ENCODE measurements at places on chromosomes 11 and 22. TPM values are rescaled to one million over a fixed set of nuclear protein-coding genes. Genes with fewer than 3 reads are reported as not detected.

The OSM gene
- 1.3 TPM for total RNA-seq

The OR8D1 gene
- total RNA-seq, result not detected

The AMOTL1 gene
- 80.7 TPM for total RNA-seq

The ZNF214 gene
- 4.5 TPM for total RNA-seq

The FAM180B gene
- 0.99 TPM for total RNA-seq

The DEFB131B gene
- not detected for total RNA-seq

The KCNQ1 gene
- 1.3 TPM for total RNA-seq

The CALCB gene
- 0.20 TPM for total RNA-seq

- no peak for DNase-seq
These were observed 86.2 kb downstream of the UBASH3B start for GRCh38 chr11:122741613-122742300.

- DNase-seq, result no peak
These were observed 10.5 kb downstream of the NUMA1 start for GRCh38 chr11:72069787-72070251.

GRCh38 chr22:49303781-49304461 lies 523.8 kb downstream of the BRD1 start:
- DNase-seq, result no peak

- no peak for DNase-seq
These were observed 168.8 kb upstream of the CADM1 start for GRCh38 chr11:115672999-115673411.

DNA sequence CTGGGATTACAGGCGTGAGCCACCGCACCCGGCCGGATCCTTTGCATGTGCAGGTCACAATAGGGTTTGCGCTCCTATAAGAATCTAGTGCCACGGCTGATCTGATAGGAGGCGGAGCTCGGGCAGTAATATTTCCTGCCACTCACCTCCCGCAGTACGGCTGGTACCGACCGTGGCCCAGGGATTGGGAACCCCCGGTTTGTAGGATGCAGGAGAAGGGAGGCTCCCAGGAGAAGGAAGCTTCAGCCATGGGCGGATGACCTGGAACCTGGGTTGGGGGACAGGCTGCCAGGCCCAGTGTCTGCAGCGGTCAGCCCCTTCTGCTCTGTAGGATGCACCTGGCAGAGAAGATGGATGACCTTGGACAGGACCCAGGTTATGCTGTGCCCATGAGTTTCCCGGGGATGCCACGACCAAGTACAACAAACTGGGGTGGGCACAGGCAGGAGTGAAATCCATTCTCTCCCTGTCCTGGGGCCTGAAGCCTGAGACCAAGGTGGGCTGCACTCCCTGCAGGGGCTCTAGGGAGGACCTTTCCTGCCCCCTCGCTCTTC lies 818.9 kb downstream of the BRD1 start:
- DNase-seq, result no peak

DNA sequence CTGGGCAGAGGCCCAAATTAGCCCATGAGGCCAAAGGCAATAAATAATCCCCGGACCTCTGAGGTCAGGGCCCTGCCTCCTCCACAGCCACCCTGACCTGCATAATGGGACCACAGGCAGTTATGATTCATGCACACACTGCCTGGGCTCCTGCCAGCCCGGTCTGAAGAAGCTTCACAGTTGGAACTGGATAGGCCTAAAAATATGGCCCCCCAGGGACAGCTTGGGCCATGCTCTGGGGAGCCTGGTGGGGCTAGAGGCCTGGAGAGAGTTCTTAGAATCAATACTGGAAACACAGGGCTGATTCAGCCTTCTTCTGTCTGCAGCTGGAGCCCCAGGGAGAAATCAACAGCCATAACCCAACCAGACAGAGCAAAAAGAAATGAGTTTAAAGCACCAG lies 112.8 kb upstream of the CADM1 start:
- DNase-seq, result peak; percentile 6

DNA sequence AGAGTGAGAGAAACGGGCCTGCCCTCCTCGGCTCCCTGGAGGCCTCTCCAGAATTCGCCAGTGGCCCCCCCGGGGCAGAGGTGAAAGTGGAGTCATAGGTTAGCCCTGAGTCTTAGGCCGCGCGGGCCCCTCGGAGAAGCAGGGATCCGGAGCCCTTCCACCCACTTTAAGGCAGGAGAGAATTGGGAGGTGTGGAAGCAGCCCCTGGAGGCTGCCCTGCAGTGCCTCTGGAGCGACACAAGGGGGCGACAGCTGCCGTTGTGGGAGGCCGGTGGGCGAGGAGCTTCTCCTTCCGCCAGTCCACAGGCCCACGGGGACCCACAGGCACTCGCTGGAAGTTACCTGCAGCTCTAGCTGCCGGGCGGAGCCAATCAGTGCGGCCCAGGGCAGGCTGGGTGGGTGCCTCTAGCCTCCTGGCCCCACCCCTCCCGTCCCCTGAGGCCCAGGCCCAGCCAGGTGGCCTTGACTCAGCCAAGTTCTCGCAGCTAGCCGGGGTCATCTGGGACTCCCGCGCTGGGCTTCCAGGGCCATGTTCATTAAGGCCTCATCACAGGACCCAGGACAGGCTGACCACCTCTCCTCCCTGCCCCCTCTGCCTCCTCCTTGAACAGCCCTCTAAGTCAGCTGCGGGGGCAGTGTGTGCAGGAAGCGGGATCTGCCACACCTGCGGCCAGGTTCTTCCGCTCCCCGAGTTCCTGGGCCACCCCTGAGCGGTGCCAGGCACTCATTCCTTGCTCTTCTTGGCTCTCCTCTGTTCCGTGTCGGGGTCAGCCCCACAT lies 5.0 kb downstream of the DGKZ start:
- DNase-seq, result no peak

DNA sequence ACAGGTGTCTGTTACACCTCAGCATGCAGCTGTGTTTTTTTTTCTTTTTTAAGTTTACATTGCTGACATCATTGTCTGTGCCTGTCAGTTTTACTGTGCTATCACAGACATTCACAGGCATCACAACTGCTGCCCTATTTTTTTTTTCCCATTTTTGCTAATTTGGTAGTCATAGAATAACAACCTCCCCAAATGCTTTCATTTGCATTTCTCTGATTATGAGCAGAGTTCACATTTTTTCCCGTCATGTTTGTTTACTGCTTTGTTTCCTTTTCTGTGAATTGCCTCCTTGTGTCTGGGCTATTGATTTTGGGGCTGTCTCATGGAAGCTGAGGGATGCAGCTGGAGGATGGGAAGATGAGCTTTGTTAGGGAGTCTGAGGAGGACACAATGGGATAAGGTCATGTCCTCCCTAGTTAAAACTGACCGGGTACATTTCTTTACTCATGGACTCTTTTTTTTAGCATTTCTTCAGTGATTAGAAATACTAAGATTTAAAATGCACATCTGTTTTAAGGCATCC lies 155.1 kb downstream of the LDLRAD3 start:
- DNase-seq, result no peak

DNA sequence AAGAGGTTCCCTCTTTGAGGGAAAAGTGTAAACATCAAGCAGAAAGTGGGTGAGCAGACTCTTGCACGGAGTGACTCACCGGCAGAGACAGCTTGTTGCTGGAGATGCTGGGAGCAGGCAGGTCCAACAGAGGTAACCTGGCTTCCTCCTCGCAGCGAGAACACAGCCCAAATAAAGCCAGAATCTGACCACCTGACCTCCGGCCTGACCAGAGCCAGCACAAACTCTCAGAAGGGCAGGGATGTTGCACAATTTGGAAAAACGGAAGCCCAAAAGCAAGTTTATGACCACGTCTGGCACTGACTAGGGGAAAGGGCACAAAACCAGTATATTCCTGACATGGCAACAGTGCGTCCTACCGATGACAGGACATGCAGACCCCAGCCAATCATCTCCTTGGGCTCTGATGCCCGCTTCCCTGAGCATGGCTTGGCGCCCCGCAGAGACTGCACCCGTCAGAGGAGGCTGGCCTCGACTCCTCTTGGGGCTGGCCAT lies 5.4 kb downstream of the SMCO4 start:
- no peak for DNase-seq

DNA sequence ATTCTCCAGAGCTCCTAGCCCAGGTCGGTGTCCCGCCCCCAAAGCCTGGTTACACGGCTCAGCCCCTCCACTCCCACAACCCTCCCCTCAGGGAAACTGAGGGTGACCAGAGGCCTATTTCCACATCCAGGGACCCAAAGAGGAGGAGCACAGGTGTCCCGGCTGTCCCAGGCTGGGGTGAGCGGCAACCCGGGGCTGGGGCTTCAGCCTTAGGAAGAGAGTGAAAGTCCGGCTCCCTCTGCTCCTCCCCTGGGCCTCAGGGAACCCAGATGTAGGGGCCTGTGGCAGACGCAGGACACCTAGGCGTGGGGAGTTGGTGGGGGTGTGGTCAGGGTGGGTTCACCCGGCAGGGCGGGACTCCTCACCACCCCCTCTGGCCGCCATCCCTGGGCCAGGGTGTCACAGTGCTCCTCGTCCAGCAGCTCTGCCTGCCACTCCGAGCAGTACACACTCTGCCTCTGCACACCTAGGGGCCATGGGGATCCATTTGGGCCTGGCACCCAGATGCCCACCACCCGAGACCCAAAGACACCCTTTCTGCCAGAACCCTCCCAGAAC lies 63.1 kb downstream of the ARFGAP3 start:
- DNase-seq, result no peak

- no peak for DNase-seq
These were observed 240.3 kb downstream of the TENM4 start for GRCh38 chr11:79200398-79201070.

GRCh38 chr11:58616594-58616993 lies 5.9 kb upstream of the CNTF start:
- no peak for DNase-seq

- no peak for DNase-seq
These were observed 69.1 kb upstream of the PPARA start for GRCh38 chr22:46081036-46081830.

GRCh38 chr22:49152127-49152938 lies 675.3 kb downstream of the BRD1 start:
- DNase-seq, result no peak

DNA sequence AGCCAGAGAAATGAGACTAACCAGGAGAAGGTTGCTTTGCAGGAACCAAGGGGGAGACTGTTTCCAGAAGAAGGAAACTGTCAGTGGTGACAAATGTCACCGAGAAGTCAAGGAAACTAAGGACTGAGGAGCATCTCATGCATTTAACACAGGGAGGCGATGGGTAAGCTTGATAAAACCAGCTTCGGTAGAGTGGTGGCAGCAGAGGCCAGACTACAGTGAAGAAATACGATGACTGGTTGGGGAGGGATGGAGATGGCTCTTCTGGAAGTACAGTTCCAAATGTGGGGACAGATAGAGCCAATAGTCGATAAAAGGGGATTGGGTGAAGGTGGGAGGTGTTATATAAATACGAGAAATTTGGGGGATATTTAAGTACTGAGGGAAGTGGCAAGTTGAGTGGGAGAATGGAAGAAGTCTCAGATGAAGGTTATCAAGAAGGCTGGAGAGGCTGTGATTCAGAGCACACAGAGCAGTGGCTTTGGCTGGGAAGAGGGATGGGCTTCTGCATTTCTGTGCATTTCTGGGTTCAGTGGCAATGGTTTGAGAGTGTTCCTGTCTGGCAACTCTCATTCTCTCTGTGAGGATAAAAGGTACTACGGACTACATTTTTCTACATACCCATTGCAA lies 29.2 kb downstream of the SC5D start:
- no peak for DNase-seq

DNA sequence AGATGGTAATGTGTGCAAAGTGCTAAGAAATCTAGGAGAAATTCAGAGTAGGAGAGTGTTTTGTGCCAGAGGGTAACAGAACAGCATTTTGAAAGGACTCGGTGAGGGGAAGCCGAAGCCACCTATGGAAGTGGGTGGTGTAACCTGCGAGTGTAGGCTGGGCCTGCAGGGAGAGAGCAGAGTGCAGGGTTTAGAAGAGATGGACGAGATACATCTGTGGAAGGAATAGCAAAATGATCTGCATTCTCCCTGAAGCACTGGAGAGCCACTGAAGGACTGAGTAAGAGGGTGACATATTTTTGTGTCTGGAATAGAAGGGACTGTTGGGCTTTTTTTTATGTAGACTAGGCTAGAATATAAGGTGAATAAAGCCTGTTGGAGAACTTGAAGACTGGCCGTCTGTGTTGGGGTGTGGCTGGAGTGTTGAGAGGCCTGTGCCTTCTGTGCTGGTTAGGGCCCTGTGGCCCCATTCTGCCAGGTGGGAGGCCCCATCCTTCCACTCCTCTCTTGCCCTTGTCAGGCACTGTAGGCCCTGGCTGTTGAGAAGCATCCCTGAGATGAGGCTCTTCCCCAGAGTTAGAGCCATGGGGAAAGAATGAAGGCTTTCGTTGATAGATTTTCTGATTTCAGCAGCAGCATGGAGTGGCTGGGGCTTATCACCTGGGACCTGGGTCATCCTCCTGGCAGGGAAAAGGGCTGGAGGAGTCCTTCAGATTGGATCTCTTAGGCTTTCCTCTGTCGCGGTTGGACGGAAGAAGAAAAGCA lies 102.2 kb downstream of the ZBTB16 start:
- no peak for DNase-seq

GRCh38 chr11:31882951-31883392 lies 71.8 kb upstream of the PAX6 start:
- no peak for DNase-seq

DNA sequence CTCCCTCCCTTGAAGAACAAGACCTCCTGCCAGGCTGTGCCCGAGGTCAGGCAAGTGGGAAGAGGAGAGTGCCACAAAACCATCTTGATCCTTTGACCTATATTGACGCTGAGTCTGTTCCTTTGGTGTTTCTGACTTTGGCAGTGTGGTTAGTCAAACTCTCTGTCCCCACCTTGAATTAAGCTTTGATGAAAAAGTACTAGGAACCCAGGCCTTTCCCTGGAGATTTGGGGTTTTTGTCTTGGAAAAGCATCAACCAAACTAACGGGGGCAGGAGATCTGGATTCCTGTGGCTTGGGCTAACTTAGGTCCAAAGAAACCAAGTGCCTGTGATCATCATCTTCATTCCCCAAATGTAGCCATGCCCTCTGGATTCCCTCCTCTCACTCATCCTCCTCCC lies 40.4 kb downstream of the ARFGAP2 start:
- no peak for DNase-seq

DNA sequence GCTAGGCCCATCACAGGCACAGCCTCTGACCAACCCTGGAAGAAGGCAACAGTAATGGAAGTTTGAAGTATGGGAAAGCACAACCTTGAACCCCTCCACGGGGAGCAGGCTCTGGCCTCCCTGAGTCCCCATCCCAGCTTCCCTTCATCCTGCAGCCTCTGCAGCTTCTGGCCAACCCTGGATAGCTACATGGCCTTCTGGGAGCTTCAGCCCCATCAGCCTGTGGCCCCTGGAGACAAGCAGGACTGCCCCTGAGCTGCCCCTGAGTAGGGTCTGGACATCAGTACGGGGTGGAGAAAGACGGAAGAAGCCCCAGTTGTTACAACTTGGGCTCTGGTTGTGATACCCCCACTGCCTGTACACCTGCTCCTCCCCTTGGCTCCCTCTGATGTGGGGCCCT lies 113.8 kb upstream of the CD82 start:
- DNase-seq, result no peak

DNA sequence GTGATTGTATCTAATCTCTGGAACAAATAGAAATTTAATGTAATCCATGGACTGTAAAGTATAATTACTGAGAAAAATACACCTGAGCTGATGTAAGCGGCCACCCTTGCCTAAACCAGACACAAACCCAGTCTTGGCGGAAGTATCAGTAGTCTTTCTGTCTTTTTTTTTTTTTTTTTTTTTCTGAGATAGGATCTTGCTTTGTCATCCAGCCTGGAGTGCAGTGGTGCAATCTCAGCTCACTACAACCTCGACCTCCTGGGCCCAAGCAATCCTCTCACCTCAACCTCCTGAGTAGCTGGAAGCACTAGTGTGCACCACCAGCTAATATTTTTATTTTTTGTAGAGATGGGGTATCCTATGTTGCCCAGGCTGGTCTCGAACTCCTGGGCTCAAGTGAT lies 5.5 kb upstream of the CXCR5 start:
- no peak for DNase-seq
